Eye (tissue), 1 donor: ENCODE measurements at places on chromosomes 1 and 21.

DNA sequence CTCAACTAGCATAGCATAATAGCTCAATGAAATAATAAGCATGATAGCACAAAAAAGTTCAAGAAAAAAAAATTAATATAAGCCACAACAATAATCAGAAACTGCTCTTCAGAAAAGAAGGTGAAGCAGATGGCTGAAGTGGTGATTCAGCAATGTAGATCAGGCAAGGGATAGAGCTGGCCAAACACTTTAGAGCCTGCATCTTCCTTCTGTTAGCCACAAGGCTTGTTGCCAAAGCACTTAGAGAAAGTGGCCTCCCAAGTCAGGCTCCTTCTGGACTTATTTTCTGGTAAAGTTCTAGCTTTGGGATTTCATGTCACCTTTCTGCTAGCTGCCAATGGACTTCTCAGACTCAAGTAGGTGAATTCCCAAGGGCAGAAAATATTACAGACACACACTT, 60.3 kb upstream of the C1orf87 start:
- no peak for DNase-seq

DNA sequence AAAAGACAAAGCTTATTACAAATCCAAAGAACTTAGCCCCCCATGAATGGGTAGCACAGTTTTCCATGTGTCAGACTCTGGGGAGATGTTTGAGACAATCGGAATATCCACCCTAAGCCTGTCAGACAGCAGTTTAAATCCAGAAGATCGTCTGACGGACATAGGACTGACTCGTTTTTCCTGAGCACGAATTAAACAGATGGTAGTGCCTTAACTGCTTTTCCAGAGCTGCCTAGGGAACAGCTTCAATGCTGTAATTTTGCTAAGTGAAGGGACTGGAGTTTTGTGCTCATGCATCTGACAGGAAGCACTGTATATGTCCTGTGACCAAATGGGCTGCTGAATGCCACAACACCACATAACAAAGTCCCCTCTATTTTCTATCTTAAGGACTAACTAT, 48.6 kb downstream of the PCNX2 start:
- no peak for DNase-seq

GRCh38 chr1:24575905-24576587, 20.2 kb downstream of the NCMAP start:
- peak; percentile 33 for DNase-seq

DNA sequence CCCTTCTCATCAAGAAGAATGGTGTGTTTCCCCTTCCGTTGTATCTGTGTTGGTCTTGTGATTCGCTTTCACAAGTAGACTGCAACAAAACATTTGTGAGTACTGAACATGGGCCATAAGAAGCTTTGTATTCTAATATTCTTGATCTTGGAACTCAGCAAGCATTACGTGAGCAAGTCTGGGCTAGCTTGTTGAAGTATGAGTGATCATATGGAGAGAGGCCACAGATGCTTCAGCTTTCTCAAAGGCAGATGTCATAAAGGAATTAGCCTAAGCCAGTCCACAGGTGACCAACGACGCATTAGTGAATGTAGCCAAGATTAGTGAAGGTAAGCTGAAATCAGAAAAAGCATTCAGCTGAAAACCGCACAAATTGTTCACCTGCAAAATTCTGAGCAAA, 609.6 kb upstream of the NEGR1 start:
- DNase-seq, result no peak

- DNase-seq, result no peak
Observed at GRCh38 chr1:169091480-169091941, 15.0 kb upstream of the ATP1B1 start.

GRCh38 chr1:7960165-7960564, 1.3 kb upstream of the PARK7 start:
- DNase-seq, result no peak

- no peak for DNase-seq
Observed at GRCh38 chr1:226449823-226450222, 41.9 kb upstream of the PARP1 start.

- no peak for DNase-seq
Observed at GRCh38 chr1:187876775-187877174, 1048.0 kb downstream of the PLA2G4A start.

GRCh38 chr1:203871114-203871880, 9.9 kb downstream of the SNRPE start:
- peak; percentile 80 for DNase-seq
